Ureter (tissue), 1 donor: ENCODE measurements at places on chromosomes 16 and 17. TPM values are rescaled to one million over a fixed set of nuclear protein-coding genes. Genes with fewer than 3 reads are reported as not detected.

DNA sequence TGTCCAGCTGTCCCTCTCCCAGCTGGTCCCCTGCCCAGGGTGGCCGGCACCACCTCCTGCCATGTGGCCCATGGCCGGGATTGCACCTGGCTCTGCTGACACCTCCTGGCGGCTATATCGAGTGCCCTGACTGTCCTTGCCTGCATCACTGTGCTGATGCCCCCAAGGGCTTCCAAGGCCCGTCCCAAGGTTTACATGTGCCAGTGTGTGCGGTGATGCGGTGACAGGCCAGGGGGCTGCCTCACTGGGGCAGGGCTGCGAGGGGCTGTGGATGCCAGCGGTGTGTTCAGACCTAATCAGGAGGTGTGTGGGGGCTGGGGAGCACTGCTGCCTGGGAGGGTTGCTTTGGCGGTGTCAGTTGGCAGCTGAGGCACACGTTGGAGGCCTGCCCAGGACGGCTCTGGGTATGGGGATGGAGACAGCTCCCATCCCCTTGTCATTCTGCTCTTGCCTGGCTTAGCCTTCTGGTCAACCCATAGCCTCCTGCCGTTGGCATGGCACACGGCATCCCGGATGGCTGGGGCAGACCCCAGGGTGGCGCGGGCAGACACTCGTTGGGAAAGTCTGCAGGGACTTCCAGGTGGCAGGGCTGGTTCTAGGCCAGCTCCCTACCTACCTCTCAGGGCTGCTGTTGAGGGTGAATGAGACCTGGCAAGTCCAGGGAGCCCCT, 5.5 kb downstream of the MAP2K3 start:
- DNase-seq = peak; percentile 71

GRCh38 chr17:44779211-44780025, 20.6 kb downstream of the ADAM11 start:
- peak; percentile 86 for DNase-seq

DNA sequence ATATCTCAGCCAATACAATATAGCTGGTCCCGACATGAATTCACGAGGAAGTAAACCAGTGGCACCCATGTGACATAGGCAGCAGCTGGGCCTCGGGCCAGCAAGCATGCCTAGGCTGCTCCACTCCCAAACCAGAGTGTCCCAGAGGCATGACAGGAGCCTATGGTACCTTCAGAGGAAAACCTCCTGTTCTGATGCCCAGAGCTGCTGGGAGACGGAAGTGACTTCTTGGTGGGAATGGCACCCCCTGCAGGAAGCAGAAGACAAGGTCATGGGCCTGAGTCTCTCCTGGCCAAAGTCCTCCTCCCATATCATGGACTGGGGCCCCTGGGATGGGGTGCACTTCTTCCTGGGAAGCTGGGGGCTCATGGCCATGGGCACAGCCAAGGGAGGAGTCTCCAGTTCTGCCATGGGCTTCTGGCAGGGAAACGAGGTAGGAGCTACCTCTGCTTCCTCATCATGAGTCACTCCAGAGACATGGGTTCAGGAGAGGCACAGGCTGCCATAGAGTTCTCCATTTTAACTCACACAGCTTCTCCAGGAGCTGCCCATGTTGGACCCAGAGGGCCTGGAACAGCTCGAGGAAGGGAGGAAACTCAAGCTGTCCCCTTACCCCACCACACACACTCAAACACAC, 13.4 kb downstream of the FBF1 start:
- DNase-seq = peak; percentile 80

GRCh38 chr16:5560084-5560483, 462.5 kb upstream of the EEF2KMT start:
- no peak for DNase-seq

DNA sequence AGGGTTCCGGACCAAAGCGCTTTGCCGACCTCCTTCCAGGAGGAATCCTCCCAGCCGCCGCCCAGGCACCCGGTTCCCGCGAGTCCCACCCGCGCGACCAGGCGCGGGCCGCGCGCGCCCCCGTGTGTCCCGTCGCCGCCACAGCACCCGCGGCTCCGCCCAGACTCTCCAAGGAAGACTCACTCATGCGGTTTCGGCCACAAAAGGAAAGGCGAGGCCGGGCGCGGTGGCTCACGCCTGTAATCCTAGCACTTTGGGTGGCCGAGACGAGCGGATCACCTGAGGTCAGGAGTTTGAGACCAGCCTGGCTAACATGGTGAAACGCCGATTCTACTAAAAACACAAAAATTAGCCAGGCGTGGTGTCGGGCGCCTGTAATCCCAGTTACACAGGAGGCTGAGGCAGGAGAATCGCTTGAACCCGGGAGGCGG, 3.5 kb upstream of the PKMYT1 start:
- peak; percentile 86 for DNase-seq

DNA sequence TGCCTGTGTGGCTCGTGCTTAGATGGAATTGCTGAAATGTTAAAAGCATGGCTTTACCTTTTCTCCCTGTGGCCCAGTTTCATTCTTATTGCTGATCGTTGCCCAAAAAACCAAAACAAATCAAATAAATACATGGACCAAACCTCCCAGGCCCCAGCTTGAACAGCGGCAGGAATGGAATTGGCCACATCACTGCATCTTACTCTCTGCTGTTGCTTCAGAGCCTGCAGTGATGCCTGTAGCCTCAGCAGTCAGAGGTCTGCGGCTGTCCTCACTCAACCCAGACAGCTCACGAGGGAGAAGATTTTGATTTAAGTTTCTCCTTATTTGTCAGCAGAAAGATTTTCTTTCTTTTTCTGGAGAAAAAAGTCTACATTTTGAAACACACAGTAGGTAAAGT, 91.5 kb downstream of the NPIPB11 start:
- DNase-seq = no peak

The MEAK7 gene
- total RNA-seq = 53.9 TPM

The CCDC200 gene
- not detected for total RNA-seq

The RAPGEFL1 gene
- total RNA-seq = 138 TPM

The CNEP1R1 gene
- 21.9 TPM for total RNA-seq

The MMP2 gene
- total RNA-seq = 121 TPM

The ZP2 gene
- total RNA-seq = not detected
